ENCODE measurements at places on chromosomes 4 and X.

GRCh38 chr4:13218326-13218958 lies 265.7 kb downstream of the RAB28 start:
- DNase-seq: no peak

DNA sequence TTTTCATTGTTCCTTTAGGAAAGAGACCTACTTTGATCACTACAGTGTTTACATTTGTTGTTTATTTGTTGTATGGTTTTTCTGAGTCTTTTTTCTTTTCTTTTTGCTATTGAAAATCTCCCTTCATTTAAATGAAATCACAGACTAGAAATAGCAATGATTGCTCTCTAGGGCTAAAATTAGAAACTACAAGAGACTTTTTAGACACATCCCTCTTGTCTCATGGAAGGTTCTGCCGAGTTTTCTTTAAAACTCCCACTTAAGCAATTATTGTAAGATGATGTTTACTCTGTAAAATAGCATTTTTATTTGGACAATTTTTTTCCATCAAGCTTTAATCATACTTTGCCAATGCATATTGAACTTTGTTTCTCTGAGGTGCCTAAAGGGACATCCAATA lies 136.6 kb downstream of the PALLD start:
- DNase-seq: no peak

- DNase-seq: no peak
Observed at GRCh38 chr4:129043523-129043922, 49.8 kb downstream of the SCLT1 start.

DNA sequence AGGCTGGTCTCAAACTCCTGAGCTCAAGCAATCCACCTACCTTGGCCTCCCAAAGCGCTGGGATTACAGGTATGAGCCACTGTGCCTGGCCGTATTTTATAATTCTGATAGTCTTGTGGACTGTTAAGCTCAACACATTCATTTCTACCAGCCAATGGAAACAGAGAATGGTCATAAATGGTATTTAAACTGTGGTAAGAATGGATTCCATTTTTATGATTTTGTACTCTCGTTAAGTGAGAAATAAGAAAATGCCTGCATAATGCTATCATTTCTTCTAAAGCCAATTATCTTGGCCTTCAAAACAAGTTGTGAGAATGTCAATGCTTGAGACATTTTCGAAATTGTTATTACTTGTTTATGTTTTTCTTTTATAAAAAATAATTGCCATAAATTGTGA lies 321.0 kb downstream of the IL15 start:
- DNase-seq: no peak

- DNase-seq: no peak
Observed at GRCh38 chr4:60923075-60923474, 277.1 kb upstream of the ADGRL3 start.

DNA sequence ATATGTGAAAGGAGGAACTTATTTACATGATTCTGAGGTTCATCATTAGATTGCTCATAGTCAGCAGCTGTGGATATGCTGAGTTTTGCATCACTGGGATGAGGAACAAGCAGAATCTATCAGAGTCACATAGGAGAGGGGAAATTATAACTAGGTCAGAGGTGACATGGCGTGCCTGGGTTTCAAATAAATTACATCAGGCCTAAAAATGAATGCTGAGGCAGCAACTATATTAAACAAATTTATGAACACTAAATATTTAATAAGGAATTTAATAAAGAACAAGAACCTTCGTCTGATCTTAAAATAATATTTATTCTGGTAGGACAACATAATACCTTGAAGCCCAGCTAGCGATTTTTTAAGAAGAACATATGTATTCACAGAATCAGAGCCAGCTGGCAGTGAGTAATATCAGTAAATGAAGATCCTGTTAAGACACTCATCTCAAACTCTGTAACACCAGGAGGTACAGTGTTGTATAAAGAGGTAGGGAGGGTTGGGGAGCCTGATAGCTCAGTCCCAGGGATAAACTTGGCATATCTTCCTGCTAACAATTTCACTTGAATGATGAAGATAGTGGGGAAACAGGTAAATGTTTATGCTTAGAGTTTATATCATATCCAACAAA lies 60.9 kb upstream of the HS3ST1 start:
- DNase-seq: no peak

DNA sequence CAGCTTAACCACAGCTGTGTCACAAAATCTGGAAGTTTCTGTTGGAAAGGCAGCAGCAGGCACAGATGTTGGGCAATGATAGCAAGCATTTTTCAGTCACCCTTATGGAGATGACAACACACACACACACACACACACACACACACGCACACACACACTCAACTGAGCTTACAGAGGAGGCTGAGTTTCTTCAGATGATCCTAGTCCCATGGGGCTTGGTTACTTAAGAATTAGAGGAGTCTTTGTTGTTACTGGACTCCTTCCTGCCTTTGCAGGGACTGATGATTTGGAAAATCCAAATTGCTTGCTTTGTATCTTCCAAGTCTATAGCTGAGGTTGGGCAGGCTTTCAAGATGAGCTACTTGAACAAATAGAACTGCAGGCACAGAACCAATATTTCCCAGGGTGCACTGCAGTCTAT lies 740.1 kb upstream of the PITX2 start:
- no peak for DNase-seq

DNA sequence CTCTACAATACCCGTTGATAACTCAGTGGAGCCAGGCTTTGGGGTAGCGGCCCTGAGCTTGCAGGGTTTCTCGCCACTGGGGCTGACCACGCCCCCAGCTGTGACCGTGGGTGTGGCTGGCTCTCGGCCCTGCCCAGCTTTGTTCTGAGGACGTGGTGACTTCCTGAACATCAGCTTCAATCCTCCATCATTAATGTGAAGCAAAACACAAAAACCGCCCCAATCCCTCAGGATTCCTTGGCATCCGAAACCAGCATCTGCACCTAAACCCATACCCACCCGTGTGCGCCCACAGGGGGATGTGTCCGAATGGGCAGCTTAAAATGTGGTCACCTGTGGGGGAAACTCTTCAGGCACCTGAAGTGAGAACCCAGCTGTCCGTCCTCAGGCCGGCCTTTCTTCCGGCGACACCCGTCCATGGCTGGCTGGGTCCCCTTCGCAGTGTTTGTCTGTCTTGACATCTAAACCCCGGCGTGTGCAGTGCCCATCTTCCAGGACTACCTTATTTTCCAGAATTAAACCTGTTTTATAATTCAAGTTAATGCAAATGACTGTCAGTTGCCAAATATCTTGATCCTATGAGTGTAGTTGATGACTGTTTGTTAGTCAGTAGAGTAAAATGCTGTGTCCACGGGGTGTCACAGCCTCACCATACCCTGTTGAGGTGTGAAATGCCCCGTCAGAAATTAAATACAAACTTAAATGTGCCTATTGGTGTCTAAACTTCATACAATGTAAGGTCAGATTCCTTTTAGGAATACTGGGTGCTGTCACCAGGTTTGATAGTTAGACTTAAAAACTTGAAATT lies 27.3 kb downstream of the NELFA start:
- no peak for DNase-seq

DNA sequence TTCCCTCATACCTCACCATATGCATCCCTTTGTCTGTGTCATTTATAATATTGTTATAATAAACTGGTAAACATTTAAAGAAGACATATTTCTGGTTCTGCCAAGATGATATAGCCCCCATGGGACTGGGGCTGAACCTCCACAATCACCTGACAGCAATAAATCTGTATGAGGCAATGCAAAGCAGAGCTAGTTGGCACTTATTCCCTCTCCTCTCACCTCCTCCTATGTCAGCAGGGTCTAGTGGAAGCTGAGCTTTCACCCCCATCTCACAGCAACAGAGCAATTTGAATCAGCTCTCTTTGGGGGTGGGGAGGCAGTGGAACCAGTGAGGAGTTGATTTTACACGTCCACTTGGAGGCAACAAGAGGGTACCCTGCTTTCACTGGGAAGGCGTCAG lies 206.9 kb downstream of the AR start:
- no peak for DNase-seq

- DNase-seq: peak; percentile 31
Observed at GRCh38 chr4:8820178-8821102, 51.2 kb downstream of the HMX1 start.

All from lower lobe of right lung (tissue), 2 donors.